ENCODE measurements at places on chromosomes 12 and 14.
A peak's percentile ranks its signal among the peaks of the same experiment; 100 is the strongest.

DNA sequence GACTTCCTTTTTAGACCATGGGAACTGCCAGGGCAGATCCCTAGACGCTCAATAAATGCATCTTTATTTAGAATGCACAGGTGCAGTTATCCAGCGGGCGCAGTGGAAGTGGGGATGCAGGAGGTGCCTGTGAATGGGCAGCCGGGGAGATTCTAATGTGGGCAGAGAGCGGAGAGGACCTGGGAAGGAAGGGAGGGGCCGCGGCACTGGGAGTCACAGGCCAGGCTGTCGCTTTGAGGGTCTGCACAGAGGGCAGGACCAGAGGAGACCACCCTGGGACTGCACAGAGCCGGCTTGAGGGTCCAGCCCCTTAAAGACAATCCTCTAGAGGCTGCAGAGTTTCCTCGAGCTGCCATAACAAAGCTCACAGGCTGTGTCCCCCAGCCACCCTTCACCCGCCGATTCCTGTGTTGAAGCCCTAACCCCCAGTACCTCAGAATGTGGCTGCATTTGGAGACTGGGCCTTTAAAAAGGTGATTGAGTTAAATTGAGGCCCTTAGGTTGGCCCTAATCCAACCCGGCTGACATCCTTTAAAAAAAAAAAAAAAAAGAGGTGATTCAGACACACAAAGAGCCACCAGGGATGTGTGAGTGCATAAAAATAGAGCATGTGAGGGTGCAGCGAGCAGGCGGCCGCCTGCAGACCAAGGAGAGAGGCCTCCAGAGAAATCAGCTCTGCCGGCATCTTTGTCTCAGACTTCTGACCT is 44.4 kb upstream of the PPP2R5C start:
- no peak for DNase-seq

GRCh38 chr14:95362138-95362494 is 42.4 kb upstream of the CLMN start:
- DNase-seq, result no peak

DNA sequence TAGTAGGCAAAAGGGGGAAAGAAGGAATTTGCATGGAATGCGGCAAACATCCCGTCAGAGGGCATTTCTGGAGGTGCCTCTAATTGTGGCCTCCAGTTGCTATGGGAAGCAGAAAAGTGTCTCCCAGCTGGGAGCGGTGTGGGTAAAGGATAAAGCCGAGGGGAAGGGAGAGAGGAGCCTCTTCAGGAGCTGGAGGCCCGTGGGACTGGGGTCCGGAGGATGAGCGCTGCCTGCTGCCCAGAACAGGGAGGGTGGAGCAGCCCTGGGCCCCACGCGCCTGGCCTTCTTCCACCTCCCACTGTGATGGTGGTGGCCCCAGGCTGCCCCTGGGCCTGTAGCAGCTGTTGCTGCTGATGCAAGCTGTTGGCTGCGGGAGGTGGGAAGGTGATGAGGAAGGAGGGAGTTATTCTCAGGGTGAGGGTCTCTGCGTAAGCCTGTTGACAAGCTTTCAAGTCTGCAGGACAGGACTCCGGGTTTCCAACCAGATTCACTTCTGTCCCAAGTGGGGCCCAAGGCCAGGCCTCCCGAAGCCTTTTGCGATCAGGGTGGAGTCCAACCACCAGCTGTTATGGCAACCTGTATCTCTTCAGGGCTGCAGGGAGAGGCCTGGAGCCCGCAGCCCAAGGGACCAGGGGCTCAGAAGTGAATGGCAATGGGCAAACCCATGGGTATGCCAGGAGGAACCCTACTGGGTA is 19.1 kb upstream of the PGF start:
- DNase-seq, result no peak

DNA sequence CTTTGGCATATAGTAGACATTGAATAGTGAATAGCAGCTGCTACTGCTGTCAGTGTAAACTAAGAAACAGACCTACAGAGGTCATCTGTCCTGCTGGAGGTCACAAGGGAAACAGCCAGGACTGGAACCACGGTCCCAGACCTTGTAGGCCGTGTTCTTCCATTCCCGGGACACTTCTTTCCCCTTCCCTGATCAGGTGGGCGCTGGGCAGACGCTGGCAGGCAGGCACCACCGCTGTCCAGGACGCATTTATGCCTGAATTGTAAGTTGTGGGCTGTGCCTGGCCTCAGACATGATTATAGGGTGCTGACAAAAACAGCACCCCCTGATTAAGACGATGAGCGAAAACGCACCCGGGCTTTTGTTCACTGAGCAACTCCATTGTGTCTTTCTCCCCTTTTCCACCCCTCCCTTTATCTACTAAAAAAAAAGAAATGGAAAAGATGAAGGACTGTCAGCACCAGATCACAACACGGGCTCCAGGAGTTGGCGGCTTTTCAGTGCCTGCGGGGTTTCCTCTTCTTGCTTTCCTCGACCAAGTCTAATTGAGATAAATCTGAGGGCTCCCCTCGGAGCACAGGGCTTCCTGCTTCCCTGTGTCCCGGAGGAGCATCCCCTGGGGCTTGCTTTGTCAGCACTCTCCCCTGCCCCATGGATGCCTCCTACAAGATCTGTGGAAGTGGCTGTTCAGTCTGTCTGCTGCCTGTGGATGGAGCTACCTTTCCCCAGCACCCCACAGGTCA is 80.6 kb downstream of the TSPAN9 start:
- DNase-seq, result no peak

GRCh38 chr14:76262641-76263040 is 110.9 kb downstream of the GPATCH2L start:
- no peak for DNase-seq

DNA sequence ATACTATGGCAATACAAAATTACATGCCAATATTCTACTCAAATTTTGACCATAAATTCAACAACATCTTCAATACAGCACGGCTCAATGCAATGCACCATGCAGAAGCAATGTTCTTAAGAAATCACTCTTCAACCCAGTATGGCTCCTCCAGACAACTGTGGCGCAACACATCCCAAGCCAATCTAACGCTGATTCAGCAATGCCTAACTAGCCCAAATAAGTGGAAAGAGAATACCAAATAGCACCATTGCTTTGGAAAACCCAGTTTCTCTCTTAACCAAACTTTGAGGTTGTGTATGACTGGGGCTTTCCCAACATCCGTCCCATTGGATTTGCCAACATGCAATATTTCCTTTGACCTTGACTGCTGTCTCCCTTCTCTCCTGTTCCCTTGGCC is 211.1 kb upstream of the TBX3 start:
- DNase-seq, result no peak

- no peak for DNase-seq
Observed at GRCh38 chr14:94303111-94303510, 10.0 kb upstream of the SERPINA10 start.

DNA sequence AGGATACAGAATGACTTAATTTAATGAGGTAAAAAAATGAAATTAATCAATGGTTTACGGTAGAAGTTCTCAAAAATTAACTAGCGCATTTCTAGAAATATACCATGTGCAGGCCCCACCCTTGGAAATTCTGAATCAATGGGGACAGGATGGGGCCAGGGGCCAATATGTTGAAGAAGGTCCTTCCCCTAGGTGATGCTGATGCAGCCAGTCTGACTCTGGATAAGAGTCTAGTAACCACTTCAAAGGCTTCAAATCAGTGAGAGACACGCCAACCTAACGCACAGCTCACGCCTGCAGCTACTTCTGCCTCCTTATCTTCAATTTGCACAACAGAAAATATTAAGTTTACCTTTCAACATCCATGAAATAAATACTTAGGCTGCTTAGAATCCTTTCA is 14.9 kb downstream of the GIT2 start:
- no peak for DNase-seq

- DNase-seq, result no peak
Observed at GRCh38 chr12:66648033-66648735, 30.7 kb downstream of the GRIP1 start.

DNA sequence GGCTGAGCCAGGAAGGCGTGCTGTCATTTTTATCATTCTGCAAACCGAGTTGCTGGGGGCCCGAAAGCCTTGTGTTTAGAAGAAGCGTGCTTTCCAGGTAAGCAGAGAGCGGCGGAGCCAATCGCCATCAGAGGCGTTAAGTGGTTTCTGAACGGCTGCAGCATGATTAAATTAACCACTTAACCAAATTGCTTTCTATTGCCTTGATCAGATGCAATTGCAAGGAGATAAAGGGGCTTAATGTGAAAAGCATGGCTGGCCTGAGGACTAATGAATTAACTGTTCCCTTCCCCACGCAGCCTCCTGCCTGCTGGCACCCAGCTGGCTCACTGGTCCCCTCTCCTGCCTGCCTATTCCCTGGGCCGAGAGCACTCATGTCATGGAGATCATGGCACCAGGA is 36.6 kb upstream of the CHGA start:
- DNase-seq, result no peak

- DNase-seq, result no peak
Observed at GRCh38 chr12:130266751-130267150, 70.9 kb upstream of the PIWIL1 start.

- no peak for DNase-seq
Observed at GRCh38 chr12:74381958-74382357, 155.7 kb upstream of the ATXN7L3B start.

DNA sequence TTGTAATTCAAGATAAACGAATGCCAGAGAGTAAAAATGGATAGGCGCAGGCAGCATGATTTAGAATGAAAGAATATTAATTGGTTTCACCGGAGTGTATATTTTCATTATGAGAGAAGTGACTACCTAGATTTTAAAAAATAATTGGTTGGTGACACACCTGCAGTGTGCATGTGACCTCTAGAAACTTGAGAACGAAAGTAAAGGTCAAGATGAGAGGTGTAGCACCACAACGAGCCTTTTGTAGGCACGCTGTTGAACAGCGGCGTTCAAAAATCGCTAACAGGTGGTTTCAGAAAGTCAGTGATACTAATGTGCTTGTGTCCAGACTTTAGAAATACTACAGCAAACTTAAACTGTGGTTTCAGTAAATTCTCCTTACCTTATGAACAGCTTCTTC is 123.8 kb downstream of the NPAS3 start:
- DNase-seq, result no peak

DNA sequence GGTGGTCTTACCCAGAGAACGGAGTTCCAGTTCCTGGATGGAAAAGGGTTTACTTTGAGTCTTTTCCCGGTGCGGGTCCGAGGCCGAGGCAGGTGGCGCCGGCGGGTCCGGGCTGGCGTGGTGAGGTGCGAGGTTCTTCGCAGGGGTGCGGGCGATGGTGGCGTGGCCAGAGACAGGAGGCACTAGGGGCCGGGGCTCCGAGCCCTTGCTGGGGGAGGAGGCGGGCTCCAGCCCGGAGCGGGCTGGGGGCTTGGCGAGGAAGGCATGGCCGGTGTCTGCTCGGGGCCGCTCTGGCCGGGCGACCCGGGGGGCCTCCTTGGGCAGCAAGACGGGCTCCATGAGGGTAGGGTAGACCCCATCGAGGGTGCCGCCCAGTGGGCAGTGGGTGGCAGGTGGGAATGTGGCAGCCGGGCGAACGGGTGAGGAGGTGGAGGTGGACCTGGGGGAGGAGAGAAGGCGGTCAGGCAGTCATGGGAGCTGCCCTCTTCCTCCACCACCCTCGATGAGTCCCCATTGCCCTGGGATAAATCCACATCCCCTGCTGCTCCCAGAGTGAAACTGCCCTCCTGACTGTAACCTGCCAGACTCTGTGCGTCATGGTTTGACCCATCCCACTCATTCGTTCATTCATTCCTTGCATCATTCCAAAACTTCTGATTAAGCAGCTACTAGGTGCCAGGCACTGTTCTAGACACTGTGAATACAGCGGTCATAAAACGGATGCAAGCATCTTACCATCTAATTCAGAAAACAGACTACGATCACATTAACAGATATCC is 42.0 kb downstream of the RFLNA start:
- DNase-seq, result no peak

DNA sequence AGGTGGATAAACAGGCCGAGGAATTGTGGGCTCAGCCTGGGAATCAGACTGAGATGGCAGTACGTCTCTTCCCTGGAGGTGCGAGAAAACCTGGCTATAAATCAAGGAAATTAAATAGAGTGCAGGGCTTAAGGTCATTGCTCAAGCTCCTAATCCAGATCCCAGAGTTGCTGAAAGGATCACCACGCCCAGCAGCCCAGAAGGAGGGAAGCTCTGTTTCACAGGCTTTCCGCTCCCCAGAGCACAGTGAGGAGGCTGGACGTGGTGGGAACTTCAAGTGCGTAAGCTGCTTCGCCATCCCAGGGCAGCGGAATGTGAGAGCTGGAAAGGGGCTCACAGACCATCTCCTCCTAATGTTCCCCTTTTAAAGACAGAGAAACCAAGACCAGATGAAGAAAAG is 651.6 kb upstream of the TBX3 start:
- DNase-seq, result no peak

- DNase-seq, result peak; percentile 44
Observed at GRCh38 chr12:67648521-67649260, at the start of gene DYRK2. Gene DYRK2, plus strand, starts transcription at chr12:67648745. Its CDS starts 389 bp downstream, at chr12:67649134.

DNA sequence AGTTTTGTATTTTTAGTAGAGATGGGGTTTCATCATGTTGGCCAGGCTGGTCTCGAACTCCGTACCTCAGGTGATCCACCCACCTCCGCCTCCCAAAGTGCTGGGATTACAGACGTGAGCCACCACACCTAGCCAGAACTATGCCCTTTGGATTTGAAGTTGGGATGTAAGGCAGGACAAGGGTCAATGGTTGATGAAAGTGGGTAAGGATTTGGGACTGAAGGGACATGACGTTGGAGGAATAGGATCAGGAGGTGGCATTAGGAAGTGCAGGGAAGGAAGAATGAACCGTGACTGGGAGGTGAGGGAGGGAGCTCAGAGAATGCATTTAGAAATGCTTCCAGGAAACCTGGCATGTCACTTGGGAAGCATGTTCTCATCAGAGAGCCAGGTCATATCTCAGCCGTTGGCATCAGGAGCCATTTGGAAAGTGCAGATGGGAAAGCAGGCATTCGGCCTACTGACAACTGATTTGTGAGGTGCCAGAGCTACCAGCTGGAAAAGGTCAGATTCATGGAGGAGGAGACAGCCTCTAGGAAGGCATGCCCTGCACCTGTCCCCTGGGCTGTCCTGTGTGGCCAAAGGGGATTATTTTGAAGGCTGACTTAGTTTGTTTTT is 2.2 kb downstream of the CRADD start:
- DNase-seq, result no peak

GRCh38 chr14:64998455-64998931 is 11.8 kb downstream of the FNTB start:
- no peak for DNase-seq

DNA sequence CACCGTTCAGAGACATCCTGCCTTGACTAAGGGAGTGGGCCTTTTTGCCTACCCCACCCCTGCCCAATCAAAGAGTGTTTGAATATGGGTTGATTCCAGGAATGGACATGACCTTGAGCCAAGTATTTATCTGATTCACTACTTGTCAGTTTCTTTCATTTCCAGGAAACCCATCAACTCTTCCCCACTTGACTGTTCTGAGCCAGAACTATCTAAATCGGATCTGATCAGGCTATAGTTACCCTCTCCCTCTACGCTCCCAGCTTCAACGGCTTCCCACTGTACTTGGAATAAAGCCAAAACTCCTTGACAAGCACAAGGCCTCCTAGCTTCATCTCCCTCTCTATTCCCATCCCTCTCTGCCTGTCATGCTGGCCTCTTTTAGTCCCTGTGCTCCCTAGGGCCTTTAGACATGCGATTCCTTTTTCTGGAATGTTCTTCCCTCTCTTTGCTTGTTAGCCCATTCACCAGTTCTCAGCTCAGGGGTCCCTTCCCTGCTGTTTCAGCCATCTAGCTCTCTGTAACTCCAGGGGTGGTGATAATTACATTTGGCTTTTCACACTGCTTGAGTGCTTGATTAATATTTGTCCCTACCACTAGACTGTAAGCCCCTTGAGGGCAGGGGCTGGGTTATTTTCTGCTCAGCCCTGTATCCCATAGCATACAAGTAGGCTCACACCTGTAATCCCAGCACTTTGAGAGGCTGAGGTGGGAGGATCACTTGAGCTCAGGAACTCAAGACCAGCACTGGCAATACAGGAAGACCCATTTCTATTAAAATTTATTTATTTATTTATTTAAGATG is 5.5 kb upstream of the ITPK1 start:
- DNase-seq, result no peak

- no peak for DNase-seq
Observed at GRCh38 chr12:87491089-87491488, 538.1 kb downstream of the C12orf50 start.

Measured in fibroblast of the conjunctiva (primary cell).